CD4-positive, CD25-positive, alpha-beta regulatory T cell (primary cell): ENCODE measurements at places on chromosomes 5 and 9. TPM values are rescaled to one million over a fixed set of nuclear protein-coding genes. Genes with fewer than 3 reads are reported as not detected.
A peak's percentile ranks its signal among the peaks of the same experiment; 100 is the strongest.

DNA sequence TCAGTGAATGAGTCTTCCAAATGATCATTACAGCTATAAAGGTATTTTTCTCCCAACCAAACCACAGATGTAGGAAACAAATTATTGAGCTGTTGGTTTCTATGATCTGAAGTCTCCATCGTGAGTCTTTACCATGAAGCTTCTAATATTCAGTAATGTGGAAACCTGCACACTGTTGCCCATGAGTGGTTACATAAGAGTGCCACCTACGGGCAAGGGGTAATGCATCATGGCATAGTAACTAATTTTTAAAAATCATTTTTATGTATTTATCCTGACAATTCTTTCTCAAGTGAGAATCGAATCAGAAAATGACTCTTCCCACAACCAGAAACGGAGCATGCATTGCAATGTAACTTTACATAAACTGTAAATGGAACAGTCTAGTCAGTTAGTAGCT lies 282.5 kb upstream of the SMARCA2 start:
- DNase-seq: no peak

The NR5A1 gene
- not detected for polyA plus RNA-seq

DNA sequence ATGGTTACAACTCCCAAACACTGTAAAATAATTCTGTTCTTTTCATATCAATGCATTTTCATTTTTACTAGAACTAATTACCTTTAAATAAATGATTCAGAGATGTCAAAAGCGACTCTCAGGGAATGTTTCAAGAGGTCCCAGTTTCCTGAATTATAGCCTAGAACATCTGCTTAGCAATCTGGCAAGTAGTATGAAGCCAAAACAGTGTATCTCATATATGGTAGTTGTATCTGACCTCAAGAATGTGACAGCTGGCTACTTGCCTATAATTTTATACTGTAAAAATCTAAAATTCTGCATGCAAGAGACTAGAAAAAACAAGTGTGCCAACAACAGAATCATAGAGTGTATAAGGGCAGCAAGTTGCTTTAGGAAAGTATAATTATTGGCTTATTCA lies 187.7 kb upstream of the POU5F2 start:
- no peak for DNase-seq

- DNase-seq: no peak
These were observed 24.2 kb upstream of the MACIR start for GRCh38 chr5:103234239-103234975.

GRCh38 chr5:73367650-73368049 lies 80.9 kb downstream of the FOXD1 start:
- no peak for DNase-seq

The FBXO38 gene
- polyA plus RNA-seq: 31.4 TPM

DNA sequence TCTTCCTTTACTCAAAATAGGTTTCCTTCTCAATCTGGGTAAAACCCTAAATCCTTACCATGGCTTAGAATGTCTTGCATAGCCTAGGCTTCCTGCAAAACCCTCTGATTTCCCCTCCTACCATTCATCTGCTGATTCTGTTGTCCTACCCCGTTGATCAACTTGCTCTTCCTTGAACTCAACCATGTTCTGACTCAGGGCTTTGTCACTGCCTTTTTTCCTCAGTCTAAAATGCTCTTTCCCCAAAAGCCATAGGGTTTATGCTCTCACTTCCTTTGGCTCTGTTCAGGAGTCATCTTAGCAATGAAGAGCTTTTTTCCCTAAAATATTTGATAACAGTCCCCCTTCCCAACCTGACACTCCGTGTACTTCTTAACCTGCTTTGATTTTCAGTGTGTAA lies 79.4 kb upstream of the IZUMO3 start:
- no peak for DNase-seq

GRCh38 chr9:72726947-72727346 lies 205.5 kb downstream of the TMC1 start:
- no peak for DNase-seq

The SCGB3A2 gene
- polyA plus RNA-seq: not detected

DNA sequence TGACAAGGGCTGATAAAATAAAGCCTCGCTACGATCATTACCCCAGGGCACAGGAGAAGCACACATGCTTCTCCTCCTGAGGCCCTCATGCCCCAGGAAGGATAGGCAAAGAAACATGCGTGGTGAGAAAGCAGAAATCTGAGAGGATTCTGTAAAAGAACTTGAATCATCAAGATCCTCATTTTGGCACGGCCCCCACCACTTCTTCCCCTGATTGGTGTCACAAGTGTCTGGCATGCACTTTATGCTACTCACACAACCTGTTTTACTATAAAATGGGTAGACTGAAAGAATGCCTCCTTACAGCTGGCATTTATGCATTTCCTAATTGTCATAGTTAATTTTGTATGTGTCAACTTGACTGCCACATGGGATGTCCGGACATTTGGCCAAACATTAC lies 32.1 kb downstream of the PCA3 start:
- DNase-seq: no peak

- DNase-seq: no peak
These were observed 57.7 kb downstream of the PDE4D start for GRCh38 chr5:59835800-59836199.

- DNase-seq: peak; percentile 52
These were observed 524 bp downstream of the CYFIP2 start for GRCh38 chr5:157266286-157267007.

GRCh38 chr5:66527478-66528035 lies 68.6 kb upstream of the MAST4 start:
- no peak for DNase-seq

DNA sequence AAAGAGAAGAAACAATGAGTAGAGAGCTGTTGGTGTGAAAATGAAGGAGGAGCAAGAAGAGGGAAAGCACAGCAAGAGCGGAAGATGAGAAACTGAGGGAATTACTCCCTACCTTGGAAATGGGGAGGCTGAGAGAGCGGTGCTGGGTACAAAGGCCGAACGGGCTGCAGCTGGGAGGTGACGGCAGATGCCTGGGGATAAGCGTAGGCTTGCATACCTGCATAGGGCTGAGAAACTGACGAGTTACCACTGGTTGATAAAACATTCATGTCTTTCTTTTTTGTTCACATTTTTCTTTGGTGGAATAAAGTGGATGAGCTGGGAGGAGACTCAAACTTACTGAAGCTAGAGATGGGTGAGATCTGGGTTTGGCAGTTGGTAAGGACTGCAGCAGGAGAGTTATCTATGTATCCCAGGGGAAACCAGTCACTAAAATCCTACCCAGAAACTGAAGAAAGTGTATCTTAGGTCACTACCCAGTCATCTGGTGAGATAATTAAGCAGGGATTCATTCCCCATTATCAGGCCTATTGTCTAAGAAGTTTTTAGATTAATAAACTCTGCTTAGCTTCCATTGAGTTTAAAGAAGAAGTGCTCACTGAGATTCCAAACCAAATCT lies 34.8 kb downstream of the FKBP15 start:
- no peak for DNase-seq

The MELK gene
- polyA plus RNA-seq: 5.5 TPM

- no peak for DNase-seq
These were observed 28.4 kb downstream of the SEMA6A start for GRCh38 chr5:116546033-116546742.

The KCNV2 gene
- not detected for polyA plus RNA-seq

The IL9 gene
- not detected for polyA plus RNA-seq

DNA sequence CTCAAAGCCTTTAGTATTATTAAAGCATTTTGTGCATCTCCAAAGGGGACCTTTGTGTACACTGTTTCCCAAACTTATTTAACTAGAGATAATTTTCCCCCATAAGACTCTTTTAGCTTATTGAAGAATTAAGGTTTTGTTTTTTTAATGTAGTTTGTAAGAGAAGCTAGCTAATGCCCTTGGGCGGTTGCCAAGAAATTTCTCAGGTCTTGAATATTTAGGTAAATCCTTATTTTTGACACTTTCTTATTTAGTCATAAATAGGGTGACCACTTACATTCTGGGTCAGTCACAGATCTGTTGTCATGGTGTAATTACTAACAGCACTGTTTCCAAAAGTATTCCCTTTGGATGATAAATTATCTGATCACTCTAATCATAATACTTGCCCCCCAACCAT lies 27.2 kb downstream of the TNFAIP8 start:
- no peak for DNase-seq

- DNase-seq: no peak
These were observed 127.9 kb upstream of the RASA1 start for GRCh38 chr5:87139795-87140194.

- no peak for DNase-seq
These were observed 61.8 kb downstream of the ERAP1 start for GRCh38 chr5:96745844-96746531.

The PCDHGA3 gene
- not detected for polyA plus RNA-seq

DNA sequence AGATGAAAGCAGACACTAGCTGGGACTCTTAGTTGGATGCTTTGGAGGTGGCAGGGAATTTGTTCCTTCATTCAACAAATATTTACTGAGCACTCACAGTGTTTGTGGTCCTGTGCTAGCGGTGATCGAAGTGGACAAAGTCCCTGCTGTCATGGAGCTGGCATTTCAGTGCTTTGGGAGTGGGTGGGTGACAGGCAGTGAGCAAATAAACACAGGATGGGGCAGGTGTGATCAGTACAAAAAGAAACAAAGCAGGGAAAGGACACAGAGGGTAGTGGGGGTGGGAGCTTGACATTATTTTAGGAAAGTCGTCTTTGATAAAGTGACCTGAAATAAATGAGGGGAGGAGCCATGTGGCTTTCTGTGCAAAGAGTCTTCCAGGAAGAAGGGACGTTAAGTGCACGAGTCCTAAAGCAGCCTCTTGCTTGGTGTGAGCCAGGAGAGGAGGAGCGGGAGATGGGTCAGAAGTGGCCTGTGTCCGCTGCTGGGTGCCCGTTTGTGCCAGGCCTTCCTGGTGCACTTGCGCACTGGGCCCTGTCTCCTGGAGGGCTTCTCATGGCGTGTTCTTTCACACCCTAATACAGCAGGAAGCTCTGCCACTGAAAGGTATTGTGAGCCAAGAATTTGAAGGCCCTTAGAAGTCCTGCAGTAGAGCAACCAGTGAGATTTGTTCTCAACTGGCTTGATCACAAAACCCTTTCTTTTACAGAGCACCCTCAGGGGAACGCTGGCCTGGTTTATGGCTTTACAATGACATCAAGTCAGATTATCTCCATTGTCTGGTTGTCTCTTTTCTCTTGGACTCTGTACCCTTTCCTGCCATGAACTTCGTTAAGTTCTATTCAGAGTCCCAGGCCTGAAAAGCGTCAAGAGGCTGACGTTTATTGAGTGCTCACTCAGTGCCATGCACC lies 14.8 kb downstream of the NDST1 start:
- no peak for DNase-seq

- no peak for DNase-seq
These were observed 236.2 kb downstream of the PRELID2 start for GRCh38 chr5:145598983-145599382.

- DNase-seq: no peak
These were observed 8.6 kb upstream of the ZDHHC12 start for GRCh38 chr9:128732576-128732975.
